ENCODE measurements at places on chromosomes 6 and 20.
A peak's percentile ranks its signal among the peaks of the same experiment; 100 is the strongest.

GRCh38 chr20:16476032-16476431, 97.2 kb downstream of the KIF16B start:
- DNase-seq = no peak

GRCh38 chr6:52209770-52210169, 23.6 kb downstream of the IL17A start:
- no peak for DNase-seq

DNA sequence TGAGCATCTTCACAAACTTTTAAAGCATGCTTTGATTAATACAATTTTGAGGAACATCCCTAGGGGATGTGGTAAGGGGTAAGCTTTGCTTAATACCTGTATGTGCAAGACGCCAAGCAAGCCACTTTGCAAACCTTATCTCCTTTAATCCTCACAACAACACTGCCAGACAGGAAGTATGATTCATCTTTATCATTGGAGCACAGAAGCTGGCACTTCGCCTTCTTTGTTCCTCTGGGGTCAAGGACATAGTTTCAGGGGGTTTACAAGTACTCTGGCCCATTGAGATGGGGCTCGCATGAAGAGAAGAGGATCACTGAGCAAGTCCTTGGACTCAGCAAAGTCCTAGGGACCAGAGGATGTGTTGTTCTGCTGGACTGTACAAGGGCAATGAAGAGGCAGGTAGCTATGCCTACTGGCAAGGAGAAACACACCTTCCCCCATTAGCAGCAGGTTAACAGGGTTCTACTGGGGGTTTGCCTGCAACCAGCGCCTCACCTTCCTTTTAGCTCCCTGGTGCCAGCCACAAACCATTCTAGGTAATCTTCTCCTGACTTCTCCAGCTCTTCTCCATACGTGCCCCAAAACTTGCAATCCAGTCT, 8.8 kb downstream of the TMEM244 start:
- DNase-seq = no peak

DNA sequence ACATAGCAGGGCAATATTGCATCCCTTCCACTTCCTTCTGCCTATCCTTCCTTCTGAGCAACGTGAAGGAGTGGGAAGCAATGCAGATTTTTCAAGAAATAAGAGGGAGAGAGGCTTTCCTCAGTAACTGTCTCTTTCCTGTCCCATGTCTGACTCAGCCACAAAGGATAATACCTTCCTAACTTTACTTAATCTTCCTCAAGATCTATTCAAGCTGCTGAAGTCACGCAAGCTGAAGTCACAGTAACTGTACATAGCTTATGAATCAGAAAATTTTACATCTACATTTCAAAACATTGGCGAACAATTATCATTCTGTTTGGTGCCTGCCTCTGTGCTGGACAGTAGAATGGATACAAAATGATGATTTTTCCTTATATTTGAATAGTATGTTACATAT, 86.4 kb upstream of the POU3F2 start:
- DNase-seq = no peak

DNA sequence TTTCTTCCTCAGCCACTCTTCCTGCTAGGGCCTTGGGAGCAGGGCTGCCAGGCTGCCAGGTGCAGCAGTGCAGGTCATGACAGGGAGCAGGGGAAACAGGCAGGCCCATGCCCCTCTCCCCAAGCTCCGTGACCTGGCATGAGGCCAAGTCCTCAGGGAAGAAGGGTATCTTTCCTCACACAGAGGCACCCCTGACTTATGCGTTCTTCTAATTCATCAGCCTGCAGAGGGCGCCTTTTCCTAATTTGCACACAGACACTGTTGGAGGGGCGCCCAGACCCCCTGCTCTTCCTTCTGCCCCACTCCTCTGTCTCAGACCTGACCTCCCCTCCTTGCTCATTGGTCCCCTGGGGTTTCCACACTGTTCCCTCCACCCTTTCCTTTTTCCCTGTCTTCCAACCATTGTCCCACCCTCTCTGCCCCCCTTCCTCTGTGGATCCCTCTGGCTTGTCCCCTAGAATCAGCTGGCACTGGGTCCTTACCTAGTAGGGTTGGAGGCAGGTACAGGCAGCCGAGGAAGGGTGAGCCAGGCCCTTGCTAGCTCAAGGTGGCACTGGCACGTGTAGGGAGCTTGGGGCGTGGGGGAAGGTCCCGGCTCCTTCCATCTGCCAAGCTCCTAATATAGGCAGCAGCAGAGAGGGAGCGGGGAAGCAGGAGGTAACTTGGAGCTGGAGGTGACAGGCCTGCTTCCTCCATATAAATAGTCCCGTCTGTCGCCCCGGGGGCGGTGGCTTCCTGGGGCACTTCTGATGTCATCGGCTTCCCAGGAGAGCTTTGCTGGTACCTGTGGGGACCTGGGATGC, 154.9 kb upstream of the MLN start:
- no peak for DNase-seq

GRCh38 chr6:22087960-22088706, 208.7 kb downstream of the PRL start:
- no peak for DNase-seq

GRCh38 chr6:108836061-108836460, 12.2 kb upstream of the ARMC2 start:
- no peak for DNase-seq

GRCh38 chr6:105209950-105210706, 30.3 kb upstream of the POPDC3 start:
- DNase-seq = no peak

- DNase-seq = no peak
Observed at GRCh38 chr20:48821261-48821920, 6.4 kb downstream of the PREX1 start.

- no peak for DNase-seq
Observed at GRCh38 chr6:20835315-20836010, 301.2 kb downstream of the CDKAL1 start.

DNA sequence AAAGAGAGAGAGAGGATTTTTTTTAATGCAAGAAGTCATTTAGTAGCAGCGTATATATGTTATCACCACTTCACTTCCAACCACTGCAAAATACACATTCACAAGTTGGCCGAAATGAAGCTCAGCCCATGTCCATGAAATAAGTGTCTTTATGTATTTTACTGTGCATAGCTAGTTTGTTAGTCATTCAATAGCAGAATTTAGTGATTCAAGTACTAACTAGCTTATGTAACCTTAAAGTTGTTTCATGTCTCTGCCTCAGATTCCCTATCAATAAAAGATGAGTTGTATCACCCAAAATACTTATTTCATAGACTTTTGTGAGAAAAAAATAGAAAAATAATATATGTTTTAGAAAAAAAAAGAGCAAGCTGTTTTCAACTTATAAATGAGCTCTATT, 153.7 kb upstream of the PRDM1 start:
- DNase-seq = no peak

- no peak for DNase-seq
Observed at GRCh38 chr6:2534406-2535042, 216.2 kb downstream of the MYLK4 start.

DNA sequence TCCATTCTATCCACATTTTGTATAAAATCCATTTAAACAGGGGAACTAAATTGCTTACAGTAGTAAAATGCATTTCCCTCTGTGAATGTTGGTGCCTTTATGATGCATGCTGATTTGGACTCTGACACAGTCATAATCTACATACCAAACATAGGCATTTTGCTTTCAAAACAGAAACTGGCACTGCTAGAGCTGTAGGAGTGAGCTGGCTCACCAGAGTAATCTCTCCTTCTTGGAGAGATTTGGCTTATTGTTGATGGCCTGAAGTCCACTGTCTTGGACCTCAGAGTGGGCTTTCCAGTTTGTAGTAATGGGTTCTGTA, 363.2 kb upstream of the FLRT3 start:
- no peak for DNase-seq

DNA sequence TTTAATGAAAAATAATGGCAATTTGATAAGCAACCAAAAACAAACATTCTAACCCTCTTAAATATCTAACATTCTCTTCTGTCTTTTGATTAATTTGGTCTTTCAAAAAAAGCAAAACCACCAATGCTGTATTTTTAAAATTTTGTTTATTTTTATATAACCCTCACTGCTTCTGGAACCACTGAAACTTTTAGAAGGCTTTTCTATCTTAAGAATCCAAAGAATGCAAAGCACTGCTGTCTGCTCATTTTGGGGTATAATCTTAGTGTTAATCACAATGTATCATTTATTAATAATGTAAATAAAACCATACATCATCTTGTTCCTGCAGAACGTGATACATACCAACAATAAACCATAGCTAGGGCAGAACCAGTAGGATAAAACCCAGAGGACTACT, 14.0 kb downstream of the STK38 start:
- DNase-seq = no peak

GRCh38 chr6:161143663-161144430, 130.0 kb downstream of the AGPAT4 start:
- DNase-seq = no peak

GRCh38 chr6:147941143-147941542, 401.5 kb upstream of the SASH1 start:
- DNase-seq = no peak

DNA sequence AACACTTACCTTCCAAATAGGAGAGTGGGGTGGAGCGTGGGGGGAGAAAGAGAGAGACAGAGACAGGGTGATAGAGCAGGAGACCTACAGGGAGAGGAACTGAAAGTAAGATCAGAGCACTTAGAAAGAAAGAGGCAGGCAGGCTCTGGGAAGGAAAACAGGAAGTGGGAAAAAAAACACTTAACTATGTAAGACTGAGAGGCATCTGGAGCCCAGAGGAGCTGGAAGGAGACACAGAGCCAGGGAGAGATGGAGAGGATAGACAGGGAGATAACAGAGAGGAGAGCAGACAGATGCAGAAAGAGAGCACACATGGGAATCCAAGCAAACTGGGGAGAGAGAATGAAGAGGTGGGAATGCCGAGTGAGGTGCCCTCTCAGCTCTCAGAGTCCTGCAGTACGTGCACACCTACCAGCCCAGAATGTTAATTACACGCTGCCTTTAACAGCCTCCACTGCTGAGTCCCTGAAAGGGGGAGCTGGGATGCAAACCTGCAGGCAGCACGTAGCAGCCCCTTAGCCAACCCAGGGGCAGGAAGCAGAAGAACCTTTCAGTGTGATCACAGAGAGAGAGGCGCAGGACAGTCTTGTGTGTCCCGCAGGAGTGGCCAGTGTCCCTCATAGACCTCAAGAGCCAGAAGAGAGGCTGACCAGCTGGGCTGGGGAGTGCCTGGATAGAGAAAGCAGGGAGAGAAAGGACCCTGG, 132.7 kb upstream of the LRFN2 start:
- no peak for DNase-seq

DNA sequence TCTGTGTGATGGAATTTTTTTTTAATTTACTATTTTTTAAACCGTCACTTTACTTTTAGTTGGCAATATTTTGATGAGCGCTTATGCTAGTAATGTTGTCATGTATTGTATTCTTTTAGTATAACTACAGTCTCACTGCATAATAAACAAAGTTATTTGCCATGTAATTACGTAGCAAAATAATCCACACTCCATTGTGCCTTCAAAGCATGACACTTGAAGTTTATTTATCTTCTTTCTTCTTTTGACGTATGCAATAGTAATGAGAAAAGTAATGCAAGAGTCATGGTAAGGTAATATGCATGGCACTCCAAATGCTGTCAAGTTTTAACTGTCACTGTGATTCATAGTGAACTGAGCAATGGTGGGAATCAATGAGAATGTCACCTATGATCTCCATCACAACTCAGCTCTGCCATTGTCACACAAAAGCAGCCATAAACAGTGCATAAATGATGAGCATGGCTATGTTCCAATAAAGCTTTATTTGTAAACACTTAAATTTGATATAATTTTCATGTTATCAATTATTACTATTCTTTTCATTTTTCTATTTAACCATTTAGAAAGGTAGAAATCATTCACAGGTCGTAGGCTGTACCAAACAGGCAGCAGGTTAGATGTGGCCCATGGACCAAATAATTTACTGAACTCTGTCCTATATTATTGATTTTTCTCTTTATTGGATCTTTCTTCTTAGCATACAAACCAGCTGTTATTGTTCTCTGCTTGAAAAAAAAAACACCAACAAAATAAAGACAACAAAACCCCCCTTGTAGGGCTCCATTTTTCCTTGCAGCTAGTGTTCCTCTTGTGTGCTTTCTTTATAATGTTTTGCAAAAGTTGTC, 27.1 kb downstream of the RNF217 start:
- no peak for DNase-seq

GRCh38 chr20:19784511-19785172, 26.6 kb downstream of the RIN2 start:
- DNase-seq = no peak

DNA sequence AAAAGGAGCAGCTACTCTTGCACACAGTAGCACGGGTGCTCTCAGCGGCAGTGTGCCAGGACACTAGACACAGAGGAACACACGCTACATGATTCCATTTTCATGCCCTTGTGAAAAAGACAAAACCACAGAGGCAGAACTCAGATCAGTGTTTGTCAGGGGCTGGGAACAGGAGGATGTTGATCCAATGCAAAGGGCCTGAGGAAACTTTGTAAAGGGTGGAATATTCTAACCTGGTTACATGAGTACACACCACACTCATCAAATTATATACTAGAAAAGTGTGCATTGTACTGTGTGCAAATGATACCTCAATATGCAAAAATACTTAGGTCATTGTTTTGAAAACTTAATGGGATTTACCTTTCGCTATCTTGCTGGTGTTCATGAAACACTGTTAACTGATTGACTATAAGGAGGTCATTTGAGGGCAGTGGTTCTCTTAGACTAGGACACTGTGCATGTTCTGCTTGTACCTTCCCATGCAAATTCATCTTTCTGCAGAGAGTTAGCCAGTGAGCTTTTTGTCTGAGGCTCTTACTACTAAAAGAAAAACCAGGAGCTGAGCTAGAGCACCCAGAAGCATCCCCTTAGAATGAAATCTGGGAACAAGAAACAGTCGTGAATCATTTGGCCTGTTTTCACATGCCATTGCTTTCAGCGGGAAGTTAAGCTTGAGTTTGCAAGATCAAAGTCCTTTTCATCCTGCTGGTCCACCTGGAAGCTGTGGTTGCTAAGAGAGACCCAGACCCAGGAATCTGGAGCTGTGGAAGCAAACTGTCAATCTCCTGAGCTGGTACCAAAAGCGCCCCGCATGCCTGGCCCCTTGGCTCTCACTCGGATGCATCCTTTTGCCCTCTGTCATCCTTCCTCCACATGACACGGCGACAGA, 204.8 kb downstream of the TTLL2 start:
- DNase-seq = no peak

DNA sequence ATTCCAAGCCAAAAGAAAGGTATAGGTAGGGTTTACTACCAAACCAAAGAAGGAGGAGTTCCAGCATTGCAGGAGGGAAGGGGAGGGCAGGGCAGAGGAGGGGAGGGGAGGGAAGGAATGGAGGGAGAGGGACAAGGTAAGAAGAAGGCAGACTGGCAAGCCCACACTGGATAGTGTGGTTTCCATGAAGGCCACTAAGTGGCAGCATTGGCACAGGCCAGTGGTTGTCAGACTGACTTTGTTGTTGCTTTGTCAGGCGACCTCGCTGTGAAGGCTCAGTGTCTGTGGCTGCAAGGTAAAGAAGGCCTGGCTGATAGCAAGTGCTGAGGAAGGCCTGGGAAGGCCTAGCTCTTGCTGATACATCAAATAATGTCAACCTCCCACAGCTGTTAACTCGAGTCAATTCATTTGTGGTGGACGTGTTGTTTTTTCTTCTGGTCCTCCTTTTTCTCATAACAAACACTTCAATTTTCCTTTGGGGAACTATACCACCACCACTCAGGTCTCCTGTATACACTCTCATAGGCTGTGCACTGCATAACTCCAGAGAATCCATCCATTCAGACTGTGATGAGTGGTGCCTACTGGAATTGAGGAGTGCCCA, 7.7 kb upstream of the ZNF334 start:
- peak; percentile 17 for DNase-seq

Data from stimulated activated CD8-positive, alpha-beta memory T cell treated with anti-CD3 and anti-CD28 coated beads, Interleukin-2, amount 100 ng/mL, for 48 hours (primary cell).